Heart left ventricle (tissue), 16 donors: ENCODE measurements at places on chromosomes 4 and X.
A peak's percentile ranks its signal among the peaks of the same experiment; 100 is the strongest.

- peak; percentile 72 for DNase-seq
Measured at GRCh38 chrX:118975831-118976598, 1.6 kb downstream of the LONRF3 start.

DNA sequence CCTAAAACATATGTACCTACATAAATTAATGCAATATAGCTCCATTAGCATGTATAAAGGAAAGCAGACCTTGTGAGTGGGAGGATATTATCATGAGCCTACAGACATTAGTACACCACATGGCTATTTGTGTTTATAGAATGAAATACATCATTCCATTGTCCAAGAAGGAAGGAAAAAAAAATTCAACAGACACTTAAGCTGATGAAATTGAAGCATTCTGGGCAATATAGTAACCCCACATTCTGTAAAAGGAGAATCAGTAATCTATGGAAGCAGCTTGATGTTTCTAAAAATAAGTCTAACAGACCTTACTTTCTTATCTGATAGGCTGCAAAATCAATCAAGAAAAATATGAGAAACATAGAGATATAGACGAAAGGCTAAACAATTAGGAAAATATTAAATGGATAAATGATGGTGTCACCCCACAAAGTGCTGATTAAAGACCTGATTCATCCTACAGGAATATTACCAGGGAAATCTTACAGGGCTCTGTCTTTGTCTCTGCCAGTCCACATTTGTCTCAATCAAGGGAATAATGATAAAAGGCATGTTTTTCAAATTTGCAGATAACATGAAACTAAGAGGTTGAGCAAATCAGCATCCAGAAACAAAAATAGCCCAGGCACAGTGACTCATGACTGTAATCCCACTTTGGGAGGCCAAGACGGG is 76.8 kb downstream of the COMMD8 start:
- DNase-seq = no peak

GRCh38 chr4:15894921-15895916 is 43.3 kb downstream of the FGFBP1 start:
- no peak for DNase-seq

DNA sequence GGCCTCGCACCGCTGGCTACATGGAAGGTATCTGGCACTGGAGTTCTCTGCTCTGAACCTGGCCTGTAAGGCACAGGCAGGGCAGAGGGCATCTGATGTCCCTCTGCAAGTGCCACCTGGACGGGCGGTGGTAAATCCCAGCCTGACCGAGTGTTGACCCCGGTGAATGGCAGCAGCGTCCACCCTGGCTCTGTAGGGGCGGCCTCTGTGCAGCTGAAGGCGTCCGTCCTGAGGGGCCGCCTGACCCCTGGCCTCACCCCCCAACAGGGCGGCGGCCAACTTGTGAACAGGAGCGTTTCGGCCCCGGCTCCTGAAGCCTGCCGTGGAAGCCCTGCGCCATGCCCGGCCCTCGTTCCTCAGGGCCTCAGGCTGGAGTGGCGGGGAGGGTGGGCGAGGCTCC is 51.4 kb downstream of the CPZ start:
- peak; percentile 40 for DNase-seq

DNA sequence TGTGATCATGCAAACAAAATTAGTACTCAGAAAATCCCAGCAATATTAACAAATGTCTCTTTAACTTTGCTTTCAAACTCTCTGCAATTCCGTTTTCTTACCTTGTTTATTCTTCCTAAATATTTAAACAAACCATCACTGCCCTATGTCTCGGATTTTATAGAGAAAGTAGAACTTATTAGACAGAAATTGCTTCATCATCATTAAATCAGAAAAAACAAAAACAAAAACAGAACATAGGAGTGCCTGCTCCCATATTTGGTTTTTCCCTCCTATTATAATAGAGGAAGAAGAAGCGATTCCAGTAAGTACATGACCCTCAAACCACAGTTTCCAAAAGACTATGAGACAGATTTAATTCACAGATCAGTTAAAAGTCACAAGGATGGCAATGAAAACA is 1228.0 kb downstream of the RPA4 start:
- no peak for DNase-seq

DNA sequence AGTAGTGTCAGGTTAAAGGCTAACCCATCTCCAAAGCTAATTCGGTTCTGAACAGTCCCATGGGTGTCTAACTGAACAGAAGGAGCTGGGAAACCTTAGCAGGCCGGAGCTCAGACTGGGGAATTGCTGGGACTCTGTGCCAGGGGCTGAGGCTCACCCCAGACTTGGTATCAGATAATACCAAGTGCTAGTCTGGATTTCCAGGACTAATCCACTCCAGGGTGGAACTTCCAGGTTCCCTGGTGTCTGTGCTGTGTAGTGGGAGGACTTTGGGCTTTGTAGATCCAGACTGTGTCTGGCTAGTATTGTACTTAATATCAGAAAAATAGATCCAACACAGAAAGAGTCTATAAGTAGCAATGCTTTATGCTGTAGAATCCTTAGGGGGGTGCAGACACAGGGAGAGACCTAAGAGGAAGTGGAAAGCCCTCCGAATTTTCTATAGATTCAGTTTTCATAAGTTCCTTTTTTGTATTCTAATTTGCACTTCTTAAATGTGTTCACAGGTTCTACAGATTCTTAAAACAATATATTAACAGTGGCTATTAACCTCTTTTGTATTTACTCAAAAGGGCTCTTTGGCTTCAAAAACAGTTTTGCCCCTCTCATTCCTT is 4.1 kb downstream of the ZNF827 start:
- DNase-seq = no peak

DNA sequence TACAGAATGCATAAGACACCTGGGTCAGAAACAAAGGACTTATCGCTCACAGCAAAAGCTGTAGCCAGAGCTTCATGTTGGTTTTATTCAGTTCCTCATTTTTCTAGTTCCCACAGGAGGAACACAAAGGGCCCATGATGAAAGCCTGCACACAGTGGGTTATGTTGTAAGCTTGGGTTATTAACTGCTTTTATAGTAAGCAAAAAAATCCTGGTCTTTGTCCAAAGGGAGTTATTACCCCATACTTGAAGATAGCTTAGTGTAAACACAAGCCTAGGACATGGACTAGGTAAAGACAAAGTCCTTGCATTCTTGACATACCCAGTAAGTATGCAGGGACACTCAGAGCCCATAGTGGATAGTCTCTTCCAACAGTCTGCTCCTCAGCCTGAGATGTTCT is 11.7 kb downstream of the BBS12 start:
- no peak for DNase-seq

GRCh38 chrX:137926090-137926489 is 360.2 kb downstream of the ZIC3 start:
- no peak for DNase-seq

DNA sequence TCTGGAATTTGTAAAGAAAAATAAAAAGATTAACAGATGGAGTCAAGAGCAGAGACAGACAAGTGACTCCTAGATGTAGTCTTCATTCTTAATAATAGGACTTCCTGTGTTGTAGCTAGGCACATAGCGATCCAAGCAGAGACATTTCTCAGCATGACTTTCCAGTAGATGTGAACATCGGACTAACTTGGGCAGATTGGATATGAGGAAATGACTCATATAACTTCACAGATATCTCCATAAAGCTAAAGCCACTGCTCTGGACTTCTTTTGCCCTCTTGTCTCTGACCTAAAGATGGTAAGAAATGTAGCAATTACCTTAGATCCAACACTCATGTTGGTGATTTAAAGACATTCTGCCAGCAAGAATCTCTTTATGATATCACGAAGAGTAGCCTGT is 131.7 kb downstream of the EPHA5 start:
- DNase-seq = no peak

- DNase-seq = no peak
Measured at GRCh38 chr4:175373031-175373430, 439.0 kb downstream of the GPM6A start.

DNA sequence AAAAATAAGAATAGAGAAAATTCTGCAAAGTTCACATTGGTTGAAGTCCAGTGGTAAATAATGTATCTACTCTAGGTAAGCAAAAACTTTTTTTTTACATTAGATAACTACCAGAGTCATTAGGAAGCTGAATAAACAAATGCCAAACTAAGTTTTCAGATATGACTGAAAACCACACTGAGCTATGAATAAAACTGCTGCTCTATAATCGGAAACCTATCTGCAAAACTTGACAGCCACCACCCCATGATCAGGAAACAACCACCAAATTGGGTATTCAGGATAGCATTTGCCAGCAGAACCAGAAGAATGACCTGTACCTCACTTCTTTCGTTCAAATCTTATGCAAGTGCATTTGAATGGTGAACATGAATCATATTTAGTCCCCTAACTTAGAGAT is 173.0 kb upstream of the TET2 start:
- no peak for DNase-seq

- DNase-seq = no peak
Measured at GRCh38 chr4:75596061-75596460, 34.3 kb downstream of the CDKL2 start.

- no peak for DNase-seq
Measured at GRCh38 chr4:39054497-39054896, 7.5 kb upstream of the KLHL5 start.

DNA sequence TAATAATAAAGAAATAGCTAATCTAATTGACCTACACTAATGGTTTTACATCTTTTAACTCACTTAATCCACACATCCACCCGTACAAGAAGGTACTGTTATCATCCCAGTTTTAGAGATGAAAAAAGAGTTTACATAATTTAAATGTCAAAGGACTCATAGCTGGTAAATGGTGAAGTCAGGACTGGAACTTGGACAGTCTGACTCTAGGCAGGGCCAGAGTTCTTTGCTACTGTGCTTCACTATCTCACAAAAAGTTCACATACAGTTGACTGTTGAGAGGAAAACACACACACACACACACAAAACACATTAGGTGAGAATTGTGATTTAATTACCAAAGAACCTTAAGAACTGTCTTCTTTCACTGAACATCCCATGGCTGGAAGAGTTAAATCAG is 71.2 kb upstream of the PRSS48 start:
- no peak for DNase-seq

DNA sequence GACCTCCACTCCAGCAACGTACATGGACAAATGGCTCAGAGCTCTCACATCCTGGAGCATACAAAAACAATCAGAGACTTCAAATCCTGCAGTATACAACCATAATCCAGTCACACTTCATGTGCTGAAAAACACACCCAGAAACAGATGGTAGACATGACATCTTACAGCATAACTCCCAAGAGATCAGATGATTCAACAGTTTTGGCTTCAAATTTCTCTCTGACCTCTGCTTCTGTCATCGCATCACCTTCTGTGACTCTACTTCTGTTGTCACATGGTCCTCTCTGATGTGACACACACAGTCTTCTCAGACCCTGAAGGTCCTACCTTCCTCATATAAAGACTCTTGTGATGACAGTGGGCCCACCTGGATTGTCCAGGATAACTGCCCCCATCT is 18.5 kb downstream of the SUV39H1 start:
- DNase-seq = no peak

GRCh38 chr4:884259-884658 is 47.9 kb downstream of the GAK start:
- DNase-seq = no peak

GRCh38 chr4:1288786-1289185 is 905 bp upstream of the MAEA start:
- DNase-seq = no peak

DNA sequence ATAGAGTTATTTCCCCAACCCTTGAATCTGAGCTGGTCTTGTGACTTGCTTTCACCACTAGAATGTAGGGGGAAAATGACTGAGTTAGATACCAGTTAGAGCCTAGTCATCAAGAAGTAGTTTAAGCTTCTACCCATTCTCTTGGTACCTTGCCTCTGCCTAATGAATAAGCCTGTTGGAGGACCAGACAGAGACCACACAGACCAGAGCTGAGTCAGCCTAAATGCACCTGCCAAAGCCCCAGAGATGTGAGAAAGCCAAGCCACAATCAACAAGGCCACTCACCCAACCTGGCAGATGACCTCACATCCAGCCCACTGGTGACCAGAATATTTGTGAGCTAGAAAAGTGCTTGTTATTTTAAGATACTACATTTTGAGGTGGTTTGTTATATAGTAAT is 85.2 kb upstream of the DCLK2 start:
- DNase-seq = no peak

DNA sequence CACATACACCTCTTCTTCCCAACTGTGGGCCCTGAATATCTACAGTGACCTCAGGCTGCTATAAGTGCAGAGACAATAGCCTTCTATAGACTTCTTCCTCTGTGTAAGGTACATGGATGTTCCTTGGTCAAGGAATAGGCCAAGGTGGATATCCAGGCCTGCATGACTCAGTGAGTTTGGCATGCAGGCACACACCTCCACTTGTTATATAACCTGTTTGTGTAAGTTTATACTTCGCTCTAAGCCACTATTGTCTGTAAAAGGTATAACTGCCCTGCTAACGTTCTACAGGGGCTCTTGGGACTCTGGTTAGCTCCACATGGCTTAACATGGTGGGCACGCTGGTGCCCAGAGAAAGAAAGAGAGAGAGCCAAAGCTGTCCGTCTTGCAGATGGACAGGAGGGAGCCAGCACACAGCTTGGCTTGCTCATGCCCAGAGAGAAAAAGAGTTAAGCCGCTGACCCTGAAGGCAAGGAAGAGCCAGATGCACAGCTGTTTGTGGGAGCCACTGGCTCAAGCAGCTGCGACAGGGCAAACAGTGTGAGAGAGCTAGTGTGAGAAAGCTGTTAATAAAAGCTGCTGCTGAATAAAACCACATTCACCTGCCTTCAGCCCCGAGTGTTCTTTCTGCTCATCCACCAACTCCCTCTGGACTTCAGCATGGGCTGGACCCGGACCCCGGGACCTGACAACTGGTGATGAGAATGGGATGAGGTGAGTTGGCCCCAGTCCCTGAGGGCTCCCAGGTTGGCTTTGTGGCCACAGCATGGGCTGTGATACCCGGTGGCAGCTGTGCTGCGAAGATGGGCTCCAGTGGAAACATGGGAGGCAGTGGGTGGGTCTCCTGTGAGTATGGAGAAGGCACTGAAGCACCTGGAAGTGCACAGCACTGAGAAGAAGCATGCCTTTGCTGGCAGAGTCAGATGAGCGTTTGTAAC is 44.5 kb upstream of the ZBTB33 start:
- DNase-seq = no peak
